ENCODE measurements at places on chromosomes 5 and 9.

- DNase-seq: no peak
These were observed 15.3 kb downstream of the NOTCH1 start for GRCh38 chr9:136530461-136531089.

- DNase-seq: no peak
These were observed 25.8 kb downstream of the RBM27 start for GRCh38 chr5:146229222-146229621.

DNA sequence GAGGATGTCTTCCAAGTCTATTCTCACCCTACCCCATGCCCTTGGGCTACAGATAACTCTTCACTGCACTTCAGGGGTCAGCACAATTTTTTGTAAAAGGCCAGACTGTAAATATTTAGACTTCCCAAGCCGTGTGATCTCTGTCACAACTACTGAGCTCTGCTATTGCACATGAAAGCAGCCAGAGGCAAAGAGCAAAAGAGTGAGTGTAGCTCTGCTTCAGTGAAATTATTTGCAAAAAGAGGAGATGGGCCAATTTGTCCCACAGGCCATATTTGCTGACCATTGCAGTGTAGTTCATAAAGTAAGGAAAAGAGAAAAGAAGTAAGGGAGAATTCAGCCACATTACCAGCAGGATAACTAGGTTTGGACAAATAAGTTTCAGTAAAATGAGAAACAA lies 7.0 kb upstream of the MOCS2 start:
- DNase-seq: no peak

DNA sequence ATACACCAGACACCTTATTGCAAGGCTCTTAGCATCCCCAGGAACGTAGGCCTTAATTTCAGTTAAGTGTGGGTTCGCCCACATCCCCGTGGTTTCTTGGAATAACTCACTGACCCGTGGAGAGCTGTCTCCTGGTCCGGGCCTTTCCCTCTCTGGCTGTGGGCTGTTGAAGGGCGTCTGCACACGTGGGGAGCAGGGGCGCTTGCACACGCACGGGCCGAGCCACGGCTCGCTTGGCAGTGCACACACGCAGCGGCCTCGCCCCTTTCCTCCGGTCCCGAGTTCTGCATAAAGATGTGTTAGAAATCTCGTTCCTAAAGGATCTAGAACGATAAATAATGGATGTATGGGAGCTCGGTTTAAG lies 141.9 kb downstream of the PBX3 start:
- no peak for DNase-seq

- no peak for DNase-seq
These were observed 105.3 kb downstream of the UBE2R2 start for GRCh38 chr9:33921967-33922895.

- DNase-seq: no peak
These were observed 390.0 kb upstream of the PCSK5 start for GRCh38 chr9:75500479-75500878.

DNA sequence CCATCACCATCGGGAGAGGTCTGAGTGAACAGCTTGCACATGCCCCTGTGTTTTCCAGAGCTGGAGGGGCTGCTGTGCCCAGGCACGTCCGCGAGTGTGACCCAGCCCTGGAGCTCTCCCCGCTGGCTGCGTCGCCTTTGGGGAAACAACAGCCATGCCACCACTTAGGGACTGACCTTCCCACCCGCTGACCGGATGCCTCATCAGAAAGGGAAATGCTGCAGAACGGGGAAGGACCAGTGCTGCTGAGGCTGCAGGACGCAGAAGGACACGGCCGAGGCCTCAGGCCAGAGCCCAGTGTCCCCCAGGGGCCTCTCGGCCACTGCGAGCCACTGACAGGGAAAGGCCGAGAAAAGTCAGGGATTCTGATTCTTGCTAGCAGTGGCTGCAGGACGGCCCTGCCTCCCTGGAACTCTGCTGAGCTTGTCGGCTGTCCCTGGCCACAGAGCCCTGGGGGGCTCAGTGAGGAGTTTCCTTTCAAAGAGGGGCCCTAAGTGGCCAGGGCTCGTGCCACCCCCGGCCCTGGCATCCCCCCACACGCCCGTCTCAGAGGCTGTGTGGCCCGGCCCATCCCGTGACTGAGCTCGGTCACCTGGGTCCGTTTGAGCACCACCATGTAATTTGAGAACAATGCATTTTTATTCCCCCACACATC lies 130.8 kb downstream of the ZNF354C start:
- no peak for DNase-seq

- DNase-seq: no peak
These were observed 173.5 kb downstream of the C5orf15 start for GRCh38 chr5:133794771-133795415.

- no peak for DNase-seq
These were observed 109.6 kb upstream of the RPS23 start for GRCh38 chr5:82387819-82388166.

All from hematopoietic multipotent progenitor cell treated with erythropoietin and hydrocortisone succinate and interleukin-3 and kit ligand, for 17 days (in vitro differentiated cells).